ENCODE measurements at places on chromosomes 16 and 17.
A peak's percentile ranks its signal among the peaks of the same experiment; 100 is the strongest.

DNA sequence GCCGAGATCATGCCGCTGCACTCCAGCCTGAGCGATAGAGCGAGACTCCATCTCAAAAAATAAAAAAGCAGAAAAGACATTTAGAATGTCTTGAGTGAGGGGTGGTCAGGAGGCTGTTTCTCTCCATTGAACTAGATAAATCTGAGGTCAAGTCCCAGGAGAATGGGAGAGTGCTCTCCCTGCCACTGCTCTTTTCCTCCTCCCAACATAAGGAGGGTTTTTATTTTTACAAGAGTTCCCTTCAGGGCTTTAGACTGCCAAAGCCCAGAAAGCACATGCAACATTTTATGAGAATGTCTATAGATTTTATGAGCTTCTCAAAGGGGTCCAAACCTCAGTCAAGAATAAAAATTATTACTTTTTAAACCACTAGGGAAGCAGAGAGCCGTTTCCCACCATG, 1.6 kb downstream of the RND2 start:
- DNase-seq, result no peak

- no peak for DNase-seq
Observed at GRCh38 chr17:62802561-62803205, 5.4 kb downstream of the MARCHF10 start.

- no peak for DNase-seq
Observed at GRCh38 chr16:72500545-72500944, 328.6 kb upstream of the PMFBP1 start.

DNA sequence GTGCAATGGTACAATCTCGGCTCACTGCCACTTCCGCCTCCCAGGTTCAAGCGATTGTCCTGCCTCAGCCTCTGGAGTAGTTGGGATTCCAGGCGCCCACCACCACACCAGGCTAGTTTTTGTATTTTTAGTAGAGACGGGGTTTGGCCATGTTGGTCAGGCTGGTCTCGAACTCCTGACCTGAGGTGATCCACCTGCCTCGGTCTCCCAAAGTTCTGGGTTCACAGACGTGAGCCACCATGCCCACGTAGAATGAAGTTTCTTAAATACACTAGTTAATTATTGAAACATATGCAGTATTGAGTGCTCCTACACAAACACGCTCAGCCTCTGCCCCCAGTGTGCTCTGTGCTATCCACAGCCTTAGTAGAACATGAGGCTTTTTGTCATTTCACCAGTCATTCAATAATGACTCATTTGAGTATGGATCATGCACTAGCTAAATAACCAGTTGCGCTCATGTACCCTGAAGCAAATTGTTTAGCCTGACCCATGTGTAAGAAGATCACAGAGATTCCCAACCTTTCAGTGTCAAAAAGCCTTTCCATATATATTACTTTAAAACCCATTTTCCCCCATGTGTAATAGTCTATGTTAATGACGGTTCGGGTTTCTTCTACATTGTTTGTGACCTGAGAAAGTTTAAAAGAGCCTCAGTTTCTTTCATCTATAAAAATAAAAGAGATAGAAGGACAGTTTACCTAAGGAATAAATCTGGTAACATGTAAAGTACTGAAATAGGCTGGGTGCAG, 49.7 kb downstream of the TUBD1 start:
- DNase-seq, result peak; percentile 61

DNA sequence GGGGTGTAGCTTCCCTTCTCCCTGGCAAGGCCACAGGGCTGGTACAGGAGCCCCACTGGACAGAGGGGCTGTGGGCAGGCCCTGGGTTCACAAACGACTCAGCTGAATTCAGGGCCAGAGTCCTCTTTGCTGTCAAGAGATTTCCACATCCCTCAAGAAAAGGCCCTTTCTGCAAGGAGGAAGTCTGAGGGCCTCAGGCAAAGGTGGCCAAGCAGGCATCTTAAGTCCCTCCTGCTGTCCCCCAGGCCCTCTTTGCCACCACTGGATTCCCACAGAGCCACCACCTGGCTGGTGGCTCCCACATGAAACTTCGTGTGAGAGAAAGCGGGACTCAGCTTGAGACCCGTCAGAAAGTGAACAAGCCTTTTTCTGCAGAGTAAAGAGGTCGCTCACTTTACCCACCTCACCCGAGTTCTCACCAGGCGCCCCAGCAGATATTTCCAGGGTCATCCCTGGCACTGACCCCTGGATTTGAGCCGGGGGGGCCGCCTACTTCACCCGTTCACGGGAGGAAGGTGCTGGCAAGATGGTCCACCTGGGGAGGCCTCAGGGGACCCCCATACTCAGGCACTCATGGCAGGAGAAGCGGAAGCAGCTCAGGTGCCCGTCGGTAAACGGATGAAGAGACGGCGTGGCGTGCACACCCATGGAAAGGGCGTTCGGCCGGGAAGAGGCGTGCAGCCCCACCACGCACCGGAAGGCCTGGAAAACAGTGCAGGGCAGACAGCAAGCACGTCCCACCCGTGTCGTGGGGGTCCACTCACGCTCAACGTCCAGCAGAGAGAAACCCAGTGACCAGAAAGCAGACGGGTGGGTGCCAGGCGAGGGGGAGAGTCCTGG, 3.6 kb downstream of the RNF166 start:
- no peak for DNase-seq

GRCh38 chr17:45013021-45013997, 38.1 kb downstream of the DCAKD start:
- no peak for DNase-seq

DNA sequence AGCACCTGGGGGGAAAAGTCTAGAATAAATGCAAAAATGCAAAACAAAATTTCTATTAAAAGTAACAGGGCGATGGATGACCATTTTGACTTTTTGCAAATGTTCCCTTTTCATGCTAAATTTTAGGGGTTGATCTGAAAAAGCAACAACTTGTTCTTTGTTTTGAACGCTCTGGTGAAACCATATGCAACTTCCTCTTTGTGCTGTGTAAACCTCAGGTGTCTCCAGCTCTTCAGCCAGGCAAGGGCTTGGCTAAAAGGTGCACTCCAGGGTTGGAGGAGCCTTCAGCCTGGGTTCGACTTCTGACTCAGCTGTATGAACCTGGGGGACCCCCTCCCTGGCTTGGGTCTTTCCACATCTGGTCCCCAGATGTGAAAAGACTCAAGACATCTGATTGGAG, 9.5 kb downstream of the IRF8 start:
- no peak for DNase-seq

- no peak for DNase-seq
Observed at GRCh38 chr16:11423315-11424117, 78.3 kb downstream of the RMI2 start.

DNA sequence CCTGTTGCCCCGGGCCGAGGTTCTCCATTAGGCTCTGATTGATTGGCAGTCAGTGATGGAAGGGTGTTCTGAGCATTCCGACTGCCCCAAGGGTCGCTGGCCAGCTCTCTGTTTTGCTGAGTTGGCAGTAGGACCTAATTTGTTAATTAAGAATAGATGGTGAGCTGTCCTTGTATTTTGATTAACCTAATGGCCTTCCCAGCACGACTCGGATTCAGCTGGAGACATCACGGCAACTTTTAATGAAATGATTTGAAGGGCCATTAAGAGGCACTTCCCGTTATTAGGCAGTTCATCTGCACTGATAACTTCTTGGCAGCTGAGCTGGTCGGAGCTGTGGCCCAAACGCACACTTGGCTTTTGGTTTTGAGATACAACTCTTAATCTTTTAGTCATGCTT, 74.2 kb downstream of the HAPSTR1 start:
- DNase-seq, result no peak

DNA sequence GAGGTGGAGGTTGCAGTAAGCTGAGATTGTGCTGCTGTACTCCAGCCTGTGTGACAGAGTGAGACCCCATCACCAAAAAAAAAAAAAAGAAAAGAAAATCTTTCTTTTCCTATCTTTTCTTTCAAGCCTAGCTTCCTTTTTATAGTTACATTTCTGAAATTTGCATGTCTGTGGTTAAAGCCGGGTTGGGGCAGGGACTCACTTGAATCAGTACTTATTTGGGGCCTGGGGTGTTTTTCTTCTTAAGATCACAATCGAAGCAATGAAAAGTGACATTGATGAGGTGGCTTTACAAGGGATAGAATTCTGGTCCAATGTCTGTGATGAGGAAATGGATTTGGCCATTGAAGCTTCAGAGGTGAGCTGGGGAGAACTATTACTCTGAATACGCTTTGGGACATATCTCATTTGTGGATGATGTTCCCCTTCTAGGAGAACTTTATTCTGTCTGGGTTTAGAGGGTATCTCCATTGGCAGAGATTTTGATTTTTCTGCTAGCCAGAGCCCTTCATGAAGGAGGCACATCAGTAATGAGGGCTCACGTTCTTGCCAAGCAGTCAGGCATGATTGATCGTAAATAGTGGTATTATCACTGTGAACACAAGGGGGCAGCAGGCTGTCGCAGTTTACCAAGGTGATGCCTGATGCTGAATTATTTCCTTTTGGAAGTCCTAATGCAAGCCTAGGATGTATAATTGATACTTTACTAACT, 14.3 kb downstream of the KPNB1 start:
- DNase-seq, result no peak

DNA sequence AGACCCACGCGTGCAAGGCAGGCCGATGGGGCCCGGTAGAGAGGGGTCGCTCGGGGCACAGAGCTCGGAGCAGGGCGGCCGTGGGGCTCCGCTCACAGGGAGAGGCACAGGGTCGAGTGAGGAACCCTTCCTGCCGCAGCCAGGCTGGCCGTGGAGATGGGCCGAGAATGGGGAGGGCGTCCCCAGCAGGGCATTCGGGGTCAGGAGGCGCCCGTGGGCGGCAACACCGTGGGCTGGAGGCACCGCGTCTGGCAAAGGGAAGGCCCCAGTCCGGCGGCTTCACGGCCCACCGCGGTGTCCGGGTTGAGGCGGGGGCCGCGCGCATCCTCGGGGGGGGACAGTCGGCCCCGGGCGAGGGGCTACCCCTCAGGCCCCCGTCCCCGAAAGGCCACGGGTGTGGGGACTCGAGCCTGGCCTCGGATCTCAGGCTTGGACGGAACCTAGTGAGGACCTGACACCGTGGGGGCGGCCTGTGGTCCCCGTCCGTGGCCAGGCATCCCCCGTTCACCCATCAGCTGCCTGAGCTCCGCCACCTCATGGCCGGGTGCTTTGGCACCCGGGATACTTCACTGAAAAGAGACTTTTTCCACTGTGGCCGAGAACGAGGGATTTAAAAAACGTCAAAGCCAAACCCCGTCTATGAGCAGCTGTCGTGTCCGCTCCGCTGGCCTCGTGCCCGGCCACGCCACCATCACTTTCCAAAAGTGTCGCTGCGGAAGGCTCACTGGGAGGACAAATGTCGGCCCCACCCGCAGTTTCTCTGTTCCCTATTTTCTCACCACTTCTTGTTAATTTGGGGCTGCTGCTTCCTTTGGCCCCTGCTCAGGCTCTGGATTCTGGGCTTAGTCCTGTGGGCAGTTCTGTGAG, 73.6 kb downstream of the METRNL start:
- DNase-seq, result no peak

- no peak for DNase-seq
Observed at GRCh38 chr16:79876332-79876730, 275.8 kb upstream of the MAF start.

GRCh38 chr16:19375561-19376158, 42.0 kb upstream of the TMC5 start:
- no peak for DNase-seq

GRCh38 chr17:76034428-76035350, 7.6 kb upstream of the EVPL start:
- no peak for DNase-seq

GRCh38 chr16:49859125-49859811, 3.4 kb upstream of the ZNF423 start:
- no peak for DNase-seq

- DNase-seq, result no peak
Observed at GRCh38 chr17:10091046-10091445, 107.4 kb downstream of the GAS7 start.

DNA sequence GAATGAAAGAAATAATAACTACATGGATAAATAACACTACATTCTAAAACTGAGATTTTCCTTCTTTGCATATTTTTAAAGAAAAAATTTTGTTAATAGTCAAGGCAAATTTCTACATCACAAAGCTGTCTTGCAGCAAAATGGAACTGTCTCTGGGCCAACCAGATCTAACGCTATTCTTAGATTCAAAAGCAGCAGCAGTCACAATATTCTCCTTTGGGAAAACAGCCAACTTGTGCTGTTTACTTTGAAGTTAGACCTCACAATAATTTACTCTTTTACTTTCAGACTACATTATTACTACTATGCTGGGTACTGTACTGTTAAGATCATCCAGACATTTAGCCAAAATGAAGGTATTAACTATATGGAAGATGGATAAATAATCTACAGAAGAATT, 189.1 kb downstream of the CEP112 start:
- no peak for DNase-seq

DNA sequence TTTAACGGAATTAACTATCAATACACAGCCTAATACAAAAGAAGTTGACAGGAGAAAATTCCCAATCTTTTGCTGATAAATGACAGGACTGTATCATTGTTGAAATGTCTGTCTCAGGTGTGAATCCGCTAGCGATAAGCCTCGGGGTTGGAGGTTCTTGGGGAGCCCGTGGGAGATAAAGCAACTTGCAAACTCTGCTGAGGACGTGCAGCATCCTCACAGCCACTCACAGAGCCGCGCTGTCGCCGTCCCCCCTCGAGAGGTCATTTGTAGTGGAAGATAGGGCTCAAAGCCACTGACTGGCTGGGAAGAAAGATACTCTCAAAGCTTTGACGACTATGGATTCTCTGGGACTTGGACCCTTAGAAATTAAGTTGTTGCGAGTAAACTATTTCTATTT, 17.0 kb downstream of the MAP1LC3B start:
- DNase-seq, result no peak

GRCh38 chr17:2181206-2181896, 122.2 kb downstream of the SMG6 start:
- no peak for DNase-seq

- DNase-seq, result no peak
Observed at GRCh38 chr17:44216173-44216572, 3.3 kb downstream of the UBTF start.

DNA sequence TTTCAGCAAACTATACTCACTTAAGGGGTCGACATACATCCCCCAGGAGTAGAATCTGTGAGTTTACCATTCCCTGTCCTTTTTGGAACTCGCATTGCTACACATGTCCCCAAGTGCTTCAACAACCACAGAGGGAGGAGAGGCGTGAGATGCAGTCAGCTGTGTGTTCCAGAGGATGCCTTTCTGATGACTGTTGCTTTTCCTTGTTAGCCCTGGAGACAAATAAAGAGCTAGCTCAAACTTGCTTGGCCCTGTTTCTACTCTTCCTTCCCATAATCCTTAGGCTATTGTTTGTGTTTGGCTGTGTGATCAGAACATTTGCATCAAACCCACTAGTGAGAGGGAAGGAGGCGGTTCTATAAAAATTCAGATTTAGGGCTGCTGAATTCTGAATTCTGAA, 264.0 kb downstream of the ENGASE start:
- DNase-seq, result no peak

DNA sequence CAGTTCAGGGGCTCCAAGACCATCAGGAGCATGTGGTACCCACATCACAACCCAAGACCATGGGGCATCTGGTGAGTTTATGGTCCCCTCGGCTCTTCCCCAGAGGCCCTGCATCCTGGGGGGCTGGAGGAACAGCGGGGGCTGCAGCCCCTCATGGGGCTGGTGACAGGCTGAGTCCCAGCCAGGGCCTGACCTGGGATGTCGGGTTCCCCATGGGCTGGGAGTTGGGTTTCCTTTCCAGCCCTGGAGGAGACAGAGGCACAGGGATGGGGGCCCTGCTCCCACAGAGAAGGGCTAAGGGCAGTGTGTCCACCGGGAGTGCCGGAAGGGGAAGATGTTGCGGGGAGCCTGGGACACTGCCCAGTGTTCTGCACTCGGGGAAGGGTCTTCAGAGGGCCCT, 82.4 kb downstream of the GOSR1 start:
- DNase-seq, result no peak

Data from stimulated activated CD8-positive, alpha-beta memory T cell treated with anti-CD3 and anti-CD28 coated beads, Interleukin-15, amount 100 ng/mL, for 4 hours (primary cell).